Stimulated activated CD4-positive, alpha-beta T cell treated with anti-CD3 and anti-CD28 coated beads, Interleukin-4, amount 100 ng/mL, for 48 hours (primary cell): ENCODE measurements at places on chromosomes 3 and 15.

- no peak for DNase-seq
Observed at GRCh38 chr3:195892105-195893043, 16.0 kb downstream of the TNK2 start.

DNA sequence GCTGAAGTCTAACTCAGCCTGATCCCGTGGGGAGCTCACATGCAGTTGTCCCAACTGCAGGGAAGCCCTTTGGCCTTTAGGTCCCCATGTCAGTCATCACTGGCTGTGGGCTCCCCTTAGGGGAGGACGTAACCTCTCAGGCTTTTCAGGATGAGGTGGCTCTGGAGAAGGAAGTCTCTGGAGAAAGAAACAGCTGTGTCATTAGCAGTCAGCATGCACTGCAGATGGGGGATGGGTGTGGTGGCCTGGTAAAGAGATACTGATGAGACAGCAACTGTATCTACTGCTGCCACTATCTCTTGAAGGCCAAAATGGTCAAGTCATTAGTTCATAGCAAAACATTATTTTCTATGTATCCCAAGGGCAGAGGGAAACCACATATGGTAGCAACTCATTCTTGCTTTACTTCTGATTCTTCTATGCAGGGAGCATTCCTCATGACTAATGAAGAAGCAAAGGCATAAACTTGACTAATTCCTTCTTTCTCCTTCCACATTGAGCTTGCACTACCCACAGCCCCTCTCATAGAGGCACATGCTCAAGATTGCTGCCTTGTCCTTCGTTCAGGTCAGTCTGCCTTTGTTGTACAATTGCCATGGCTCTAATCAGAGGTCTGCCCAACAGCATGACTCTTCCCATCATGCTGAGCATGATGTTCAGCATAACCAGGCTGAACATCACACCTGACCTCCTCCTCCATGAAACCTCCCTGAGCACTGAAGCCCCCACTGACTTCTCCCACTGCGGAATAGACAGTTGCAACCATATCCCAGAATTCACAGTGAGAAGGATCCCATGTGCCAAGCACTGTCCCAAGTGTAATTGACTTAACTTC lies 47.8 kb upstream of the TMEM158 start:
- no peak for DNase-seq

- DNase-seq, result no peak
Observed at GRCh38 chr3:184604039-184604601, 42.5 kb downstream of the EPHB3 start.

DNA sequence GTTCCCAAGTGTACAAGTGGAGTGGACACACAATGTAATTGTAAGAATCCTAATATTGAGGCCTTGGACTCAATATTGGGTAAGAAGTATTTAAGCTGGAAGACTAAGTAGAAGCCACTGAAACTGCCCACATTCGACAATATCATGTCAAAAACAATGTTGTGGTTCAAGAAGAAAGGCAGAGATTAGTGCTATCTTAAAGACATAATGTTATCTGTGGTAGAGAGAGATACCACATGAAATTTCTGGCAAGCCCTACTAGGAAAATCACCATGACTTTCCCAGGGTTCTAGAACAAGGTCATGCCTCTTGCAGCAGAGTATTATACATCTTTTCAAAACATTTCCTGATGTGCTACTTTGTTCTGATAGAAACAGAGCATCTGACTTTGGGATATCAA lies 192.6 kb downstream of the RAP2B start:
- DNase-seq, result no peak

DNA sequence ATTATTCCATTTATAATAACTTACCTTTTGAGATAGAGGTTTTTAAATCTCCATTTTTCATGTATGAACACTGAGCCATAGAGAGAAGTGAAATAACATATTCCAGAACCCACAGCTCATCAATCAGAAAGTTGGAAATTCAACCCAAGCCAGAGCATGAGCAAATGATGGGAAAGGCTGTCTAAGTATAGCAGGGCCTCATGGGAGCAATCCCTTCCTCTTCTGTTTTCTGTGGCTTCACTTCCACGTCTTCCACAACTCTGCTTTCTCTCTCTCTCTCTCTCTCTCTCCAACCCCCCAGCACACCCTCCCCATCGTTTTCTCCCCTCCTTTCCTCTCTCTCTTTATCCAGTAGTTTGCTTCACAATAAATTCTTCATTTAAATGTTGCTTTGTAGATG lies 14.8 kb upstream of the IL1RAP start:
- no peak for DNase-seq

- DNase-seq, result no peak
Observed at GRCh38 chr3:77370413-77370812, 330.5 kb downstream of the ROBO2 start.

- DNase-seq, result no peak
Observed at GRCh38 chr3:125048282-125048681, 7.5 kb downstream of the HEG1 start.

DNA sequence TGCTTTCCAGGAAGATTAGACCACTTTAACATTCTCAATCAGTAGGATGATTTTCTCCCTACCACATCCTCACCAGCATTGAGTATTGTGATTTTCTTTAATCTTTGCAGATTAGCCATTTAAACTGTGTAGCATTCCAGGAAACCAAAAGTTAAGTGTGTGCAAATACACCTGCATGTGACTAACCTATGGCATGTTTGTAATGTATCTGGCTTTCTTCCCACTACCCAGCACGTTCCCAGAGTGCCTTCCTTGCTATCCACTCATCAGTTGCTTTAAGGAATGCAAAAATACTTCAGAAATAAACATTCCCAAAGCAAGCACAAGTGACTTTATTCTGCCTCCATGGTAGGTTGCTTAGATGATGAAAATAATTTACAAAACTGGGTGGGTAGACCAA lies 74.2 kb downstream of the ATG7 start:
- DNase-seq, result no peak

- no peak for DNase-seq
Observed at GRCh38 chr3:50545781-50546180, 21.8 kb downstream of the C3orf18 start.

GRCh38 chr3:107897471-107898061 lies 193.3 kb downstream of the CD47 start:
- DNase-seq, result no peak

GRCh38 chr3:30521156-30521715 lies 85.2 kb upstream of the TGFBR2 start:
- DNase-seq, result no peak

DNA sequence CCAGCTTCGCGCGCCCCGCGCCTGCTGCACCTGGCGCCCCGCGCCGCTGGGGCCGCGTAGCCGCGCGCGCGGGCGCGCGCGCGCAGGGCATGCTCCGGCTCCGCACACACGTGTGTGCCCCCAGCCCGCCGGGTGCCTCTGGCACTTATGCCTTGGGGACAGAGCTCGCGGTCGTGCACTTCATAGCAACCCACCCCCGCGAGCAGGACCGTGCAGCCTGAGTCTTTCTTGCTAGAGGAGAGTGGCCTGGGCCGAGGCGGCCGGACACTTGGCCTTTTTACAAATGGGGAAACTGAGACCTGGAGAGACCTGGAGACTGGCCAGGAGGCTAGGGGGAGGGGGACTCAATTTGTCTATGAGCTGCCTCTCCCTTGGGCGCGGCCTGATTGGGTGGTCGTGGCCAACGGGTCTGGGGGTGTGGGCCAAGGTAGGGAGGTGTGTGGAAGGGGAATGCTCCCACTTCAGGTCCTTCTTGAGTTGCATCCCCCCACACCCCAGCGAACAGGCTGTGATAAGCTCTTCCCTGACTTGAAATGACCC lies 562 bp downstream of the NBEAL2 start:
- no peak for DNase-seq

DNA sequence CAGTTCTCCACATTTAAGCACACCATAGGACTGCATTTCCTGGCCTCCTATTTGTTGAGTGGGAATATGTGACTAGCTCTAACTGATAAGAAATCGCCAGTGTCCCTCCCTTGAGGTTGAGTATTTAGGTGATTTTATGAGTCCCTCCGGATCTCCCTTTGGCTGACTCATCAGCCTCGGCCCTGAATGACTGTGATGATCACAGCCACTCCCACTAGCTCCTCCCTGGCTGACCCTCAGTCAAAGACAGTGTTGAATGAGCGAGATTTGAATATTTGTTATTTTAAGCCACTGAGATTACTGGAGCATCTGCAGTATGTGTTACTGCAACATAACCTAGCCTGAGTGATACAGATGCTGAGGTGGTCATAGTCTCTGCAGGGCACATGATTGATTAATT lies 515.3 kb downstream of the EPHB1 start:
- no peak for DNase-seq

DNA sequence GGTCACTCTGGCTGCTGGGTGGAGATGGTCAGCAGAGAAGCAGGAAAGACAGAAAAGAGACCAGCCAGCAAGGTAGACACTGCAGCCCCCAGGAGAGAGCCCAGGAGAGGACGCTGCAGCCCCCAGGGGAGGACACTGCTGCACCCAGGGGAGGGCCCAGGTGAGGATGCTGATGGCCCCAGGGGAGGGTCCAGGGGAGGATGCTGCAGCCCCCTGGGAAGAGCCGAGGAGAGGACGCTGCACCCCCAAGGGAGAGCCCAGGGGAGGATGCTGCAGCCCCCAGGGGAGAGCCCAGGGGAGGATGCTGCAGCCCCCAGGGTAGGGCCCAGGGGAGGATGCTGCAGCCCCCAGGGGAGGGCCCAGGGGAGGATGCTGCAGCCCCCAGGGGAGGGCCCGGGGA lies 196.7 kb upstream of the NSMCE3 start:
- DNase-seq, result no peak

DNA sequence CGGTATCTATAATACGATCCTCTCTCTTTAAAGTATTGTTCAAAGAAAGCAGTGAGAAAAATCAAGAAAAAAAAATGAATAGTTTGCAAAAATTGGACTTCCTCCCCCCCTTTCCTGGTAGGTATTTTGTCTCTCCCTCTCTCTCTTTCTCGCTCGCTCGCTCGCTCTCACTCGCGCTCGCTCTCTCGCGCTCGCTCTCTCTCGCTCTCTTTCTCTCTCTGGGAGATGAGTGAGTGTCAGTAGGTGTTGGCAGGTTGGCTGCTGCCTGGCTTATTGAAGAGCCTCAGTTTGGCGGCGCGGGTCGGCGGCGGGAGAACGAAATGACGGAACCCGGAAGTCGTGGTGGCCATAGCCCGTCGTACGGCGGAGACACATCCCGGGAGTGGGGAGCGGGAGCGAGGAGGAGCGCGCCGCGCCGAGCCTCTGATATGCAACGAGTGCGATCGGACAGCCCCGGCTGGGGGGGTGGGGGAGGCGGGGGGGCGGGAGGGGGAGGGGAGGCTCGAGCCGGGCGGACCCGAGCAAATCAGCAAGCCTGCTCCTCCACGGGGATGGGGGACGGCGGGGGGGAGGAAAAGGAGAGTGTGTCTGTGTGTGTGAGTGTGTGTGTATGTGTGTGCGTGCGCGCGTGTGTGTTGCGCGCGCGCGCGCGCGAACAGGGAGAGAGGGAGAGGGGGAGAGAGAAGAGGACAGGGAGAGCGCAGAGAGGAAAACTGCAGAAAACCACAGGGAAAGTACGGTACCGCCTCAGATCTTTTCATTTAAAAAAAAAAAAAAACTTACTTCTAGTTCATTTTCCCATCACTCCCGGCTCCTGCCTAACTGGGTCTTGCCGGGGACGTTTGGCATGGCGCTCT lies at the start of gene MEIS2:
MEIS2 (minus strand) TSS at position 441 of the 857 bp plus-strand sequence. CDS start 1,083 bp downstream, outside the sequence.
- no peak for DNase-seq

GRCh38 chr15:58678683-58679082 lies 70.8 kb downstream of the ADAM10 start:
- DNase-seq, result no peak

GRCh38 chr3:194582196-194582905 lies 50.9 kb downstream of the TMEM44 start:
- no peak for DNase-seq

DNA sequence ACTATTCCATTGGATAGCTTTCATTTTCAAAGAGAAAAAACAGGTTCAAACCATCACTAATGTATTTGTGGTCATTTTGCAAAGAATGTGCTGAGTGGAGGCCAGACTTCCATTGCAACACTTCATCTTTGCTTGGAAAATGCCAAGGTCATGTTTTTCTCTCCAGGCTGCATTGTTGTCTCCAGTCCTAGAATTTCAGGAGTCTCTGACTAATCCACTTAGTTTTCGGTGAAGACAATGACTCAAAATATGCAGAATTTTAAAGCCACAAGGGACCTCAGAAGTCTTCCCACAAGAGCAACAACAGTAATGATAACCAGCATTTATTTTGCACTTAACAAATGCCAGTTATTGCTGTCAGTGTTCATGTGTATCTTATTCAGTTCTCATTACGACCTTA lies 277.0 kb downstream of the RYR3 start:
- DNase-seq, result no peak

GRCh38 chr3:76482510-76482909 lies 557.4 kb upstream of the ROBO2 start:
- DNase-seq, result no peak

DNA sequence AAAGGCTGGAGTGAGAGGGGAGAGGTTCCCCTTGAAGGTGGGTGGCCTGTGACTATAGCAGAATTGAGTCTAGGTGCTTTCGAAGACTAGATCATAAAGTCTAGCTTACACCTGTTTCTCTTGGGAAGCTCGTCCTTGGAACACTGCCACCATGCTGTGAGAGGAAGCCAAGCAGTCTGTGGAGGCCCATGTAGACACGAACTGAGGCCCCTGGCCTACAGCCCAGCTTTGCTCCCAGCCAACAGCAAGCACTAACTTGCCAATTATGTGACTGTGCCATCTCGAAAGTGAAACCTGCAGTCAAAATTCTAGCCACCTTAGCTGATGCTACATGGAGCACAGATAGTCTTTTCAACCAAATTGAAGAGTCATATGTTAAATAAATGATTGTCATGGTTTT lies 190.5 kb upstream of the NECTIN3 start:
- DNase-seq, result no peak

DNA sequence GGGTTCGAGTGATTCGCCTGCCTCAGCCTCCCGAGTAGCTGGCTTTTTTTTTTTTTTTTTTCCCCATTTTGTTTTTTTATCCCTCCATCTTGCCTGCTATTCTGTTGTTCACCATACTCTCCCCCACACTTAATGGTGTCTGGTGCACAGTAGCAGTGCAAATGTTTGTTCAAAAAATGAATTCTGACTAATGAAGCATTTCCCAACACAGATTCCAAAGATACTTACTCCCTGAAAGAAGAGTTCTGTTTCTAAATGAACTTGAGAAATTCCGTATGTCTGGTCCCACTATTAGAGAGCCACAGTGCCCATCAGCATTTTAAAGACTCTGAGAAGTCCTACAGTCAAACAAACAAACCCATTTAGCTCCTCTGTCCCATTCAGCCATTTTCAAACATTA lies 9.5 kb downstream of the EDEM1 start:
- DNase-seq, result no peak

DNA sequence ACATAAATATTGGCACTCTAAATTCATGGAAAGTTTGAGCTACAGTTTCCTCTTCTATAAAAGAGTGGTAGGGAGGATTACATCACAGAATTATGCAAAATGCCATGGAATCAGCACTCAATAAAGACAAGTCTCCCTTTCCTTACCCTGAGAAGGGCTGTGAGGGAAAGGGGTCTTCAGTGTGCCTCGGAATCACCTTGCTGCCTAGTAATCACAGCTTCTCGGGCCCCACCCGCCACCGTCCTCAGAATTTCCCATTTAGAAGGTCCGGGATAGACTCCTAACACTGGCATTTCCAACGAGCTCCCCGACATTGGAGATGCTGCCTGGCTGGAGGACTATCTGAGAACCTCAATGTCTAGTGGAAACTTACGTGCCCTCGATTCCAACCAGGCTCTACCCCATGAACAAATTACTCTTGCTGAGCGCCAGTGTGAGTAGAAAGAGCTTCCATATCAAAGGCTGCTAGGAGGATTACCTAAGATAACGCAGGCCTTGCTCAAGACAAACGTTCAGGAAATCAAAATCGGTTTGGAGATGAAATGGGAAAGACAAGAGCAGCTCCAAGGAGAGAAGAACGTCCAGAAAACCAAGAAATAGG lies 92.1 kb upstream of the CHD2 start:
- no peak for DNase-seq

GRCh38 chr15:74709011-74709410 lies 13.2 kb upstream of the EDC3 start:
- no peak for DNase-seq
